ENCODE measurements at places on chromosomes 16 and 17.

- no peaks in the 10 kb centered on the region for H3K27me3 ChIP-seq
- no peak overlapping the region for H3K4me3 ChIP-seq
- DNase-seq = peak; percentile 34
- H3K27ac ChIP-seq = no peak overlapping the region
- H3K36me3 ChIP-seq = no peaks in the 10 kb centered on the region
- H3K4me1 ChIP-seq = no peaks in the 10 kb centered on the region
Observed at GRCh38 chr17:33520426-33521330, 227.6 kb upstream of the ASIC2 start.

DNA sequence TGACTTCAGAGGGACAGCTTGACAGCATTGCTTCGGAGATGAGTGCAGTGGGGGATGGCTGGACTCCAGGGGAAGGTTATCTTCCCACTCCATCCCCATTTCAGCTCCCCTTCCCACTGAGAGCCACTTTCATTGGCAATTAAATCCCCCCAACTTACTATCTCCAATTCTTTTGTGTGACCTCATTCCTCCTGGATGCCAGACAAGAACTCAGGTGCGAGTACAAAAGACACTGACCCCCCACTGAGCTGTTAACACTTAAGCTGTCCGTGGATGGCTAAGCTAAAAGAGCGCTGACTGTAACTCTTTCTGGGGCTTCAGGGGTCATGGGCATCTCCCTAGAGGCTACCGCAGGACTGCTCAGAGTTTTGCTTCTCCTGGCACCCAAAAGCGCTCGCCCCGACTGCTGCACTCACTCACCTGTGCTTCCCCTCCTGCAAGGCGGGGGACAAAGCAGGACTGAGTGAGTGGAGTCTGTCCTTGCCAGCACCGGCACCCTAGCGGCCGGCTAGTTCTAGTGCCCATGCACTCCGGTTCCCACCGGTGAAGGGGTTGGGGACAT, 44.8 kb upstream of the FBXO47 start:
- no peaks in the 10 kb centered on the region for H3K36me3 ChIP-seq
- H3K27me3 ChIP-seq = no peaks in the 10 kb centered on the region

- no peak overlapping the region for H3K4me3 ChIP-seq
- no peaks in the 10 kb centered on the region for H3K36me3 ChIP-seq
- H3K4me1 ChIP-seq = no peaks in the 10 kb centered on the region
- no peak overlapping the region for H3K27ac ChIP-seq
- DNase-seq = no peak
- H3K27me3 ChIP-seq = no peaks in the 10 kb centered on the region
Observed at GRCh38 chr17:57275071-57275764, 18.9 kb downstream of the MSI2 start.

GRCh38 chr17:43676471-43676870, 14.7 kb upstream of the MEOX1 start:
- no peaks in the 10 kb centered on the region for H3K27me3 ChIP-seq
- H3K4me3 ChIP-seq = no peak overlapping the region
- no peaks in the 10 kb centered on the region for H3K36me3 ChIP-seq
- no peak for DNase-seq
- H3K27ac ChIP-seq = no peak overlapping the region
- no peaks in the 10 kb centered on the region for H3K4me1 ChIP-seq

- no peaks in the 10 kb centered on the region for H3K4me1 ChIP-seq
- no peak overlapping the region for H3K4me3 ChIP-seq
- no peaks in the 10 kb centered on the region for H3K27me3 ChIP-seq
Observed at GRCh38 chr17:29051731-29052130, 8.8 kb downstream of the PIPOX start.

DNA sequence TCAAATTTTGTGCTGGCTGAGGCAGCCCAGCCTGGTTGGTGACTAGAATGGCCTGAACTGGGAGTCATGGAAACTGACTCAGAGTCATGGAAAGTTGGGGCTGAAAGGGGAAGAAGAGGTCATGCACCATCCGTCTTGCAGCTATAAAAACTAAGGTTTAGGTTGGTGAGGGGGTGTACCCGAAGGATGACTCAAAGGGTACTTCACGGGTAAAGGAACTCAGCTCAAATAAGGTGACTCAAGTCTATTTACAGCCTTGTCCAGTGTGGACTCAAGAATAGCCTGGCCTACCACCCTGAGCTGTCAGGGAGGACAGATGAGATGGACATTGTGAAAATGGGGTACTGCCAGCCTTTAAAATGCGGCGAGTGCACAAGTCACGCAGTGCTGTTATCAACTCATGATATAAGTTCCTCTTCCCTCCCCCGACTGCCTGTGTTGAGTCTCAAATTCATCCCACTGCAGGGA, 18.6 kb downstream of the CD300LB start:
- no peaks in the 10 kb centered on the region for H3K36me3 ChIP-seq
- no peaks in the 10 kb centered on the region for H3K4me1 ChIP-seq
- no peak for DNase-seq

DNA sequence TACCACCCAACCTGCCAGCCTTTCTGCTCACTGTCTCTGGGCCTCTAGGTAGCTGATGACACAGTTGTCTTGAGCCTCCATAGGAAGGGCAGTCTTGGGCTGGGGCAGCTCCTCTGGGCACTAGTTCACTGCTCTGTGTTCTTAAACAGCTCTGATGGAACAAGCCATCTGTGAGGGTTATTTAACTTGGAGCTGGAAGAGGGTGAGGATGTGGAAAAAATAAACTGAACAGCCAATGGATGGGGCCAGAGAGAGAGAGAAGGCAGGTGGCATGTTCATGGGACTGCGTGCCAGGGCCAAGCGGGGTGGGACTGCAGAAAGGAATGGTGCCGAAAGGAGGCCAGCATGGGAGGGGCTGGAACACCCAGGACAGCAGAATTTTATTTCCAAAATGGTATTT, 52.6 kb downstream of the HIC1 start:
- no peaks in the 10 kb centered on the region for H3K27me3 ChIP-seq
- H3K36me3 ChIP-seq = no peaks in the 10 kb centered on the region
- no peak overlapping the region for H3K27ac ChIP-seq
- H3K4me1 ChIP-seq = no peaks in the 10 kb centered on the region
- H3K4me3 ChIP-seq = no peak overlapping the region
- DNase-seq = no peak

DNA sequence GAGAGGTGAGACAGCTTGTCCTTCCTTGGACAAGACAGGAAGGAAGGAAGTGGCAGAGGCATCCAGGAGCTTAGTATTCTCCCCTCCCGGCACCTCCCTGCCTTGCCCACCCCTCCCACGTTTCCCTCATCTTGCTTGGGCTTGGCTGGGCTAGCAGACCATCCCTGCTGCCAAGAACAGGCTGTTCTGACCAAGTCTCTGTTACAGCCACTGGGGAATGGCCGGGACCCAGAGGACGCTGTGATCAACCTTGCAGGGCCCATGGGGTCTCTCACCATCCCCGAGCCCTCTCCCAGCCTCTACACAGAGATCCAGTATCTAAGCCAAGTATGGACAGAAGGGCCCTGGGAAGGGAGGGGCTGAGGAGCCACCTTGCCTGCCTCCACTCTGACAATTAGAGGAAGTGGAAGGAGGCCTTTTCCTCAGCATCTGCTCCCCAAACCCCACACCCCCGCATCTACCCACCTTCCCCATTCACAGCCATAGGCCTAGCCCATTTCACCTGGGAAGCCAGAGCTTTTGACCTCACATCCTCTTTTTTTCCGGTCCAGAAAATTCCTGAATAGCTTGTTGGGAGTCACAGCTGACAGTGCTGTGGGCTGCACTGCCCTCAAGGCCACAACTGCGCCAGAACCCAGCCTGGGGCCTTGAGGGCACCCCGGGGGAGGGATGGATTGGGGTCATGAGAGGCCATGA, 14.1 kb downstream of the CD300LG start:
- H3K27me3 ChIP-seq = no peaks in the 10 kb centered on the region
- H3K4me1 ChIP-seq = no peaks in the 10 kb centered on the region
- H3K27ac ChIP-seq = peak overlapping the region; percentile 14

DNA sequence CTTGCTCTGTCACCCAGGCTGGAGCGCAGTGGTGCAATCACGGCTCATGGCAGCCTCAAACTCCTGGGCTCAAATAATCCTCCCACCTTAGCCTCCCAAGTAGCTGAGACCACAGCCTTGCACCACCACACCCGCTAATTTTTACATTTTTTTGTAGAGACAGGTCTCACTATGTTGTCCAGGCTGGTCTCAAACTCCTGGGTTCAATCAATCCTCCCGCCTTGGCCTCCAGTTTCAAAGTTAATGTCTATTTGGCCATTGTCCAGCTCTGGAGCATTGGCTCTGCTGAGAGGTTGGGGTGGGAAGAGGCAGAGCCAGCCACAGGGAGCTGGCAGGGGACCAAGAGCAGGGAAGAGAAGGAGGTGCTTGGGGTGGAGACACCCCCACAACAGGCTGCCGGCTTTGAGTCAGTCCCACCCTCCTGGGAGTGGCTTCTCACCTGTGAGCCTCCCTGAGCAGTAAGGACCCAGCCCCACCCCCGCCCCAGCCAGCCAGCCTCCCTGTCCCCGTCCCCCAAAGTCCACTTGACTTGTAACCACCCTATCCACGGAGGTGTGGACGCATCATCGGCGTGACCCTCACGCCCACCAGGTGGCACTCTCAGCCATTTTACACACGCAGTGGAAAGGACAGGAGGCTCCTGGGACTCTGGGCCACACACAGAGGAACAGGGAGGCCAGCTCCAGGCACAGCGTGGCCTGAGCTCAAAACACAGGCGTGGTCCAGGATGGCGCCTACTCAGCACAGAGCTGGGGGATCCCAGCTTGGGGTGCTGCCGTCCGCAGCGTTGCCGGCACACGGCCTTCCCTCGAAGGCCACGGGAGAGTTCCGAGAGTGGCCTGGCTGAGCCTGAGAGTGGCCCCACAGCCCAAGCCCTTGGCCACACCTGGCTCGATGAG, 22.8 kb upstream of the PVALEF start:
- H3K36me3 ChIP-seq = no peaks in the 10 kb centered on the region
- no peak overlapping the region for H3K27ac ChIP-seq
- no peak overlapping the region for H3K4me3 ChIP-seq
- H3K4me1 ChIP-seq = no peaks in the 10 kb centered on the region
- peak; percentile 68 for DNase-seq

GRCh38 chr17:34633760-34634159, 54.4 kb downstream of the TMEM132E start:
- H3K36me3 ChIP-seq = no peaks in the 10 kb centered on the region
- peaks cover 6% of the 10 kb centered on the region for H3K4me1 ChIP-seq
- no peak overlapping the region for H3K27ac ChIP-seq
- peaks cover 3% of the 10 kb centered on the region for H3K27me3 ChIP-seq

DNA sequence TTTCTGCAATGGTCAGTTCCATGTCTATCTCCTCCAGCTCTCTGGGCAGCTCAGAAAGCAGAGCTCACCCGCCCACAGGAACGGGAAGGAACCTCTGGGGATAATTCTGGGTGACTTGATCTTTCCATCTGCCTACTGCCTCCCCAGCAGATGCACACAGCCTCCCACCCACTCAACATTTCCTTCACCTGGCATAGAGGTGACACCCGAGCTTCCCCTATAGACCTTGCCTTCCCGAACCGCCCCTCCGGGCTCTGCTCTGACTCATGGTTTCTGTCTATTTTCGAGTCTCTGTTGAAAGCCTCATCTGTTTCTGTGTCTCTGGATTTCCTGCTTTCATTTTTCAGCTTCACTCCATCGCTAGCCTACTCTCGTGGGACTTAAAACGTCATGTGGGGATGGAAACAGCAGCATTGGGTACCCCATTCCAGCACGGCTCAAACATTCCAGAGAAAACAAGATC, 11.4 kb downstream of the GGA3 start:
- H3K27ac ChIP-seq = no peak overlapping the region
- no peaks in the 10 kb centered on the region for H3K36me3 ChIP-seq
- no peaks in the 10 kb centered on the region for H3K4me1 ChIP-seq
- H3K27me3 ChIP-seq = no peaks in the 10 kb centered on the region

GRCh38 chr16:75273054-75273925, 21.9 kb upstream of the BCAR1 start:
- no peaks in the 10 kb centered on the region for H3K4me1 ChIP-seq
- H3K27ac ChIP-seq = no peak overlapping the region
- no peak overlapping the region for H3K4me3 ChIP-seq
- H3K36me3 ChIP-seq = no peaks in the 10 kb centered on the region

DNA sequence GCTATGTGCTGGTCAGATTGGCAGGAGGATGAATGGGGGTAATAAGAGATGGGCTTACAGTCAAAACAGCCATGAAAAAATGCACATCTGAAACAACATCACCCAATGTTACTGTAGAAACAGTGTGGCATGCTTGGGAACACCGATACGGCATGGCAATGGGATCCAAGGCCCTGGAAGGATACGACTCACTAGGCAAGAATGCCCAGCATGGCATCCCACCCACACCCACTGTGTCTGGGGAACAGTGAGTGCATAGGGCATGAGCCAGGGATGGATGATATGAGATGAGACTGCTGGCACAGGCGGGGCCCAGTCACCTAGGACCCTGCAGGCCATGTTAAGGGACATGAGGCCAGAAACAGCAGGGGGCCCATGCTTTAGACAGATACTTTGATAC, 11.5 kb downstream of the TRIM25 start:
- no peaks in the 10 kb centered on the region for H3K27me3 ChIP-seq
- no peak overlapping the region for H3K4me3 ChIP-seq
- H3K27ac ChIP-seq = no peak overlapping the region
- no peaks in the 10 kb centered on the region for H3K36me3 ChIP-seq
- DNase-seq = no peak
- H3K4me1 ChIP-seq = no peaks in the 10 kb centered on the region

DNA sequence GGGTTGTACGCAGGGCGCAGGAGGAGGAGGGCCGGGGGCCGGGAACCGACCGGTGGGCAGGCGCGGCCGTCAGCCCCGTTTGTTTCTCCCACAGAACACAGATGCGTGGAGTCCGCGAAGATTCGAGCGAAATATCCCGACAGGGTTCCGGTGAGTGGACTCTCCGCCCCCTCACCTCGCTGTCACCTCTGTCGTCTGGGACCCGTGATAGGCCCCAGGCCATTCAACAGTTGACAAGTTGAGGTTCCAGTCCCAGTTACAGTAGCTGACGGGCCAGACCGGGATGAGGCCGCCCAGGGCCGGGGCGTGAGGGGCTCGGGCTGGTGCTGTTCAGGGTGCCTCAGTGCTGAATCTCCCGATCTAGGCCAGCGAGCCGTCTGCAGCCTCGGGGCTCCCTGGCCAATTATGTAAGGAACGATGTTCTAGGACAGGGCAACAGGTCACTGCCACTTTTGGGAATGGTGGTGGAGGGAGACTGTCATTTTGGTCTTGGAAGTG, 628 bp downstream of the GABARAPL2 start:
- H3K27ac ChIP-seq = peak overlapping the region; percentile 76
- H3K27me3 ChIP-seq = no peaks in the 10 kb centered on the region
- peak overlapping the region; percentile 95 for H3K4me3 ChIP-seq
- H3K4me1 ChIP-seq = peaks cover 10% of the 10 kb centered on the region
- no peak for DNase-seq
- H3K36me3 ChIP-seq = no peaks in the 10 kb centered on the region

GRCh38 chr17:45792995-45793755, 9.1 kb downstream of the CRHR1 start:
- H3K36me3 ChIP-seq = no peaks in the 10 kb centered on the region
- no peak for DNase-seq
- H3K4me1 ChIP-seq = no peaks in the 10 kb centered on the region
